ENCODE measurements at places on chromosomes 5 and 9.
A peak's percentile ranks its signal among the peaks of the same experiment; 100 is the strongest.

GRCh38 chr9:81427870-81428269 lies 261.5 kb downstream of the TLE1 start:
- no peak for DNase-seq

- no peak for DNase-seq
Observed at GRCh38 chr9:4762886-4763541, 22.0 kb upstream of the AK3 start.

- DNase-seq, result no peak
Observed at GRCh38 chr9:113298311-113298710, 4.9 kb downstream of the RNF183 start.

DNA sequence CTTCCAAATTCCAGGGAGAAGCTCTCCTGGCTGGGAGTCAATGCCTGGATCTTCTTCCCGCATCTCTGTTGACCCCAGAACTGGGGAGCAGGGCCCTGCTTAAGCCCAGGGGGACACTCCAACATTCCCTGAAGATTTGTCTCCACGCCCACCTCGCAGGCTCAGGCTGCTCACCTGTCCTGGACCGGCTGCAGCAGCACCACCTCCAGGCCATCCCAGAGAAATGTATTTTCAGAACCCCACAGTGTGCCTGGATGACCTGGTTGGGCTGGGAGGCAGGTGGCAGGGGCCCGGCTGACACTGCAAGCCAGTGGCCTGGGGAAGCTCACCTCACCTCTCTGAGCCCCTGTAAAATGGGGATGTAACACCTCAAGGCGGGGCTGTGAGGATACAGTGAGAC lies 27.1 kb upstream of the ZBTB43 start:
- no peak for DNase-seq

GRCh38 chr5:44801992-44802391 lies 6.8 kb upstream of the MRPS30 start:
- no peak for DNase-seq

DNA sequence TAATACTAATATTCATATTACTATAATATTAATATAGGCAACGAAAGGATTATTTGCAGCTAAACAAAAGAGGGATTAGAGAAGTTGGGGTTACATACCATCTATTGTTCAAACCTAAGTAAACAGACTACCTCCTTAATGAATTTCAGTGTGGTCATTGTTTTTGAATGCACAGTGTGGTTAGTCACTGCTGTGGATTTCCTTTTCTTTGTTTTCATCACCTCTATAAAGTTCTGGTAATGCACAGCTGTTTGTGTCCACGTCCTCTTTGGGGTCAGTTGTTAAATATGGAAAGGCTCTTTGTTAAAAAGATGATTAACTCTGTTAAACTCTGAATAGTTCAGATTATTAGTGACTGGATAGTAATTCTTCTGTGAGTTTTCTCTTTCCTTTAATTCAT lies 233.6 kb downstream of the MAST4 start:
- no peak for DNase-seq

DNA sequence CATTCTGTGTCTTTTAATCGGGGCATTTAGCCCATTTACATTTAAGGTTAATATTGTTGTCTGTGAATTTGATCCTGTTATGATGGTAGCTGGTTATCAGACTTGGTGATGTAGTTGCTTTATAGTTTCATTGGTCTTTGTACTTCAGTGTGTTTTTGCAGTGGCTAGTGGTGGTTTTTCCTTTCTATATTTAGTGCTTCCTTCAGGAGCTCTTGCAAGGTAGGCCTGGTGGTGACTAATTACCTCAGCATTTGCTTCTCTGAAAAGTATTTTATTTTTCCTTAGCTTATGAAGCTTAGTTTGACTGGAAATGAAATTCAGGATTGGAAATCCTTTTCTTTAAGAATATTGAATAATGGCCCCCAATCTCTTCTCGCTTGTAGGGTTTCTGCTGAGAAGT lies 156.9 kb downstream of the CNTLN start:
- DNase-seq, result no peak

DNA sequence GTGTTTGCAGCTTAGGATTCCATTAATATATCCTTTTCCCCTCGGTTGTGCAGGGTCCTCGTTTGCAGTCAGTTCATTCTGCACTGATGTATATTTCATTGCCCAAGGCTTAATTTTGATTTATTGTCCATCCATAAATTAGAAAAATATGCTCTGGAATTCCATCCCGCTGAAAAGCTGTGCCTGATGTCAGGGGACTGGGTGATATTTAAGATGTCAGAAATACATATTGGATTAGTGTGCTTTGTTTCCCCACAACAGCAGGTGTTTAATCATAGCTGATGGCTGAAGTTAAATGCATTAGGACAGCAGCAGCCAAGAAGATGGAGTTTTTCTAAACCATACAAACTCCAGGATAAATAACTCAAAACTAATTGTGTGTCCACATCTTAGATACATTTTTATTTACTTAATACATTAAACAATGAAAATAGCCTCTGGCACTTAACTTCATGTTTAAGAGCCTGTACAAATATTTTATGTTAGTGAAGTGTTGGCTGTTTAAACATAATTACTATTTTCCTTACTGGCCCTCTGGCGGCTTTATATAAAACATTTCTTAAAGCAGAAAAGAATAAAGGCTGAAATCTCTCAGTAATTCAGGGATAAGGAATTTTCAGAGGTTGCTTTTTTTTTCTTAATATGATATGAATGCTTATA lies 170.4 kb upstream of the TBCA start:
- DNase-seq, result no peak

- no peak for DNase-seq
Observed at GRCh38 chr9:135522137-135522877, 1.1 kb downstream of the LCN1 start.

DNA sequence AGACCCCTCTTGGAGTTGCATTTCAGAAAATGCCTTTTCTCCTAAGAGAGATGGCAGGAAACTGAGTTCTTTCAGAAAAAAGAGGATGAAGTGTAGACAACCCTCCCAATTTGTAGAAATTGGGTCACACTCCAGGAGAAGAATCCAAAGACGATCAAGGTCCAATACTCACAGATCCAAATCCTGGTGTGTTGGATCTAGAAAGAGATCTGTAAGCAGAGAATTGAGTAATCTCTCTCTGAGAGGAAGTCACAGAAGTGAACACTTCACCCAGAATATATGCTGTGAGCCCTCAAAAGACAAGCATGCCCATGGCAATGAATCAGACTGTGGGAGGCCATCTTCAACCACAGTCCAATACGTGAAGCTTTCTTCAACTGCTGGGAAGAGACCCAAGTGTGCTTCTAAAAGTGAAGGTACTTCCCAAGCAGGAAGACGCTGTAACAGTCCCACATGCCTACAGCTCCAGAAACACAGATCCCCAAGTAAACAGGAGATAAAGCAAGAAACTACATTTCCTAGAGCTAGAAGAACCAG lies 182.7 kb downstream of the SMC2 start:
- DNase-seq, result no peak

- peak; percentile 32 for DNase-seq
Observed at GRCh38 chr5:41270423-41271251, 57.3 kb upstream of the C6 start.

DNA sequence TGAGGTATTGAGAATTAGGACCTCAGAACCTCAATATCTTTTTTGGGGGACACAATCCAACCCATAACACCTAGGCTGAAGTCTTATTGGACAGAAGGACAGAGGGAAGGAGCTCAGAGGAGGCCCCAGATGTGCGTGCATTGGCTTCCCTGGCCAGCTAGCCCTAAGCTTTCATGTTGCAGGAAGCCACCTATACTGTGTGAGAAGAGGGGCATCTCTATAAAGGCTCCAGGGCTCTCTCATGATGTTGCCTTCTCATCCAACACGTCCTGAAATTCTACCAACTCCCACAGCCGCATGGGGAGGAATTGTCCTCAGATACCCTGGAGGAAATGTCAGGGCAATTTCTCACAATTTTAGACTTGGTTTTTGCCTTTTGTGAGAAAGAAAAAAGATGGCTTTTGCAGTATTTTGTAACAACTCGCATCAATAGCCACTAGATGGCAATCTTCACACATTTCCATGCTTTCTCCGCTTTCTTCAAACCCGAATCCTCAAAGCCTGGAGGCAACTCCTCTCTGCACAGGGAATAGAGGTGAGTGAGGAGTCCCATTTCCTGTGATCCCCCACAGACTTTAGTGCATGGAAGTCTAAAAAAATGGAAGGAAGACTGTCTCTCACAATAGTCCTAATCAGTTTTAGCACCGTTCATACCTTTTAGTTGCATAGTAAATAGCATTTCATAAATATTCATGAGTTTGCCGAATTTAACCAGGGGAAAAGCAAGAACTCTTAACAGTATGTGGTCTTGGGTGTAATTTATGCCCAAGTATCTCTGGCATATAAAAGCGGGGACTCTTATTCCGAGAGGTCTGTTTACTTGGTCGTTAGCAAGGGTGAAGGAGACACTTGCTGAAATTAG lies 7.4 kb upstream of the PPP3R2 start:
- DNase-seq, result peak; percentile 27

GRCh38 chr5:137933491-137933911 lies 44.2 kb downstream of the PKD2L2 start:
- DNase-seq, result no peak

- no peak for DNase-seq
Observed at GRCh38 chr9:22278426-22278825, 168.2 kb upstream of the DMRTA1 start.

DNA sequence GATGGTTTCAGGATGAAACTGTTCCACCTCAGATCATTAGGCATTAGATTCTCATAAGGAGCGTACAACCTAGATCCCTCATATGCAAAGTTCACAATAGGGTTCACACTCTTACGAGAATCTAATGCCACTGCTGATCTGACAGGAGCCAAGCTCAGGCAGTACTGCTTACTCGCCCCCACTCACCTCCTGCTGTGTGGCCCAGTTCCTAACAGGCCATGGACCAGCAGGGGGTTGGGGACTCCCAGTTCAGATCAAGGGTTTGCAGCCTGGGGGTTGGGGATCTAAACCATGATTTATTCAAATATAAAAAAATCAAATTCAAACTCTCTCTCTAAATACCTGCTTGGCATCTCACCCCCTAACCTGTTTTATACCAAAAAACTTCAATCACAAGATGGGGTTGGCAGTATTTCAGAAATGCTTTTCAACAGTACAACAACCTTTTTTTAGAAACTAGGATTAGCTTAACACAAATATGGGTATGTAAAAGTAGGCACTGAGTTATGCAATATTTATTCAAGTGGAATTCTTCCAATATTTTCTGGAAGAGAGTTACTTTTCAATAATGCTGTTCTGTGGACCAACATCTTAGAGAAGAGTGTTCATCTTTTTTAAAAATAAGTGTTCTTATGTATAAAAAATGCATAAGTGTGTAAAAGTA lies 30.1 kb upstream of the SLC12A2 start:
- peak; percentile 15 for DNase-seq

DNA sequence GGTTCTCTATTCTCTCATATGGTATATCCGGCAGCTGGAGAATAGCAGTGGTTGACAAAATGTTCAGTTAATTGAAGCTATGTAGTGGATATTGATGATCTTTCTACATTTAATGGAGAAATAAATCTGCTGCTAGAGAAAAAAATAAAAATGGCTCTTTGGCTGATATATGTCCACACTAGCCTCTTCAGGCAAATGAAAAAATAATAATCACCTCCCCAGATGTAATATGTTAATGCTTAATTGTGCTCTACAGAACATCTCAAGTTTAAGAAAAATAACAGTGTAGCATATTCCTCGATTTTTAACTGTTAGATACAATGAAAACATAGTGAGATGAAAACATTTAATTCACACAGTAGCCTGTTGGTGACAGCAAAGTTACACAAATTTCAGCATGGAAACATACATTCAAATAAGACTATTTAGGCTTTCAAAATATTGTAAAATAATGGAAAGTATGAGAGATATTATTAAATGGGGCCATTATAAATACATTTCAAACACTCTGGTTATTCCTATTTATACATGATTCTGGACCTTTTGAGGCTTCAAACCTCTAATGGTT lies 543.0 kb downstream of the MAT2B start:
- peak; percentile 9 for DNase-seq

DNA sequence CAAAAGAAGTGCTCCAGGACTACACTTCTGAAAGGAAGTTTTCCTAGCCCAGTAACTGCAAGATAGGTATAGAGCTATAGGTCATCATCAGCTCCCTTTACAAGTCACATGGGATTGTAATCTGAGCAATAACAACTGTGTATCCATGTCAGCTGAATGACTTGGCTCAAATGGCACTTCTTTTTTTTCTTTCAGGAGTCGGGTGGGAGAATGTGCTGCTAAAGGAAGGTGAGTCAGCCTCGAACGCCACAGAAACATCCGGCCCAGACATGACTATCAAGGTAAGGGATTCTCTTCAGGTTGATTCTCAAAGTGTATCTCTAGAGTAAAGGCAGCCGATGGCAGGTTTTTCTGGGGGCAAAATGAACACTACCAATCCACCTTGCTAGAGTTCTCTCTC lies 192.2 kb downstream of the C9orf152 start:
- no peak for DNase-seq

GRCh38 chr9:115146581-115147021 lies 28.6 kb upstream of the TNC start:
- no peak for DNase-seq
